ENCODE measurements at places on chromosomes 5 and 9.

GRCh38 chr5:14009575-14009974 is 65.1 kb upstream of the DNAH5 start:
- DNase-seq, result no peak

GRCh38 chr9:105697871-105698270 is 3.5 kb downstream of the TMEM38B start:
- no peak for DNase-seq

DNA sequence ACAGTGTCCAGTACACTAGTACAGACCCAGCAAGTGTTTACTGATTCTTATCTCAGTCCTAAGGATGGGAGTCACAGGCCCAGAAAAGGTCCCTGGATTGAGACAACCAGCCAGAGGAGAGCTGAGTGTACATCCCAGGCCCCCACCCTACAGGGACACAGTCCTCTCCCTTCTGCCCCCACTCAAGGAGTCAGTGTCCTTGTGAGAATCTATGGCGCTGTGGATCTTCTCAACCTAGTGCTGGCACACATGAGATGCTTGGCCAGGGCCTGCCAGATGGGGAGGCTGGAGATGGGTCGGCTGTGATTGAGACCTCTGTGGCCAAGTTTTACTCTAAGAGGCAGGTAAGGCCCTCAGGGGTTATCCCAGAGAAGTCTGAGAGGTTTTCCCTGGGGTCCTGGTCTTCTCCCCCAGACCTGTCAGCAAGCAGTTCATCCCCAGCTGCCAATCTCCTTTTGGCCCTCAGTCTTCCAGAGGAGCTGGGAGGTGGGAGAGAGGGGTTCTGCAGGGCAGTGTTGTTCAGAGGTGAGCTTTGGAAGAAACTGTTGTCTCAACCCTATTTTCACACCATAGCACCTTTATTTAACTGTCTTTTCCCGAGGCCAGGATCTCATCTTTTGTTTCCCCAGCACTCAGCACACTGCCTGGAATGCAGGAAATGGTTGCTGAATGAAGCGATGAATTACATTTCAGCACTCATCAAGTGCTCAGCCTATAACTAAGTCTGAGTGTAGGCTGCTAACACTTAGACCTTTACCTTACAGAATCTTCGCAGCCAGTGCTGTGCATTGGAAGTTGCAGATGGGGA is 3.2 kb upstream of the NSD1 start:
- no peak for DNase-seq

DNA sequence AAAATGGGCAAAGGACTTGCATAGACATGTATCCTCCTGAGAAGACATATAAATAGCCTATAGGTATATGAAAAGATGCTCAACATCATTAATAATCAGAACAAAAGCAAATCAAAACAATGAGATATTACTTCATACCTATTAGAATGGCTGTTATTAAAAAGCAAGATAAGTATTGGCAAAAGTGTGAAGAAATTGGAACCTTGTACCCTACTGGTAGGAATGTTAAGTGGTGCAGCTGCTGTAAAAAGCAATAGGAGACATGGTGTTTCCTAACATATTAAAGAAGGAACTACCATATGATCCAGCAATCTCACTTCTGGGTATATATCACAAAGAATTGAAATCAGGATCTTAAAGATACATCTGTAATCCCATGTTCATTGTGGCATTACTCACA is 69.8 kb upstream of the PRR16 start:
- DNase-seq, result no peak

- DNase-seq, result peak; percentile 14
These were observed 114.1 kb upstream of the RIOK2 start for GRCh38 chr5:97297063-97297703.

- no peak for DNase-seq
These were observed 98.3 kb upstream of the BOD1 start for GRCh38 chr5:173714551-173715428.

DNA sequence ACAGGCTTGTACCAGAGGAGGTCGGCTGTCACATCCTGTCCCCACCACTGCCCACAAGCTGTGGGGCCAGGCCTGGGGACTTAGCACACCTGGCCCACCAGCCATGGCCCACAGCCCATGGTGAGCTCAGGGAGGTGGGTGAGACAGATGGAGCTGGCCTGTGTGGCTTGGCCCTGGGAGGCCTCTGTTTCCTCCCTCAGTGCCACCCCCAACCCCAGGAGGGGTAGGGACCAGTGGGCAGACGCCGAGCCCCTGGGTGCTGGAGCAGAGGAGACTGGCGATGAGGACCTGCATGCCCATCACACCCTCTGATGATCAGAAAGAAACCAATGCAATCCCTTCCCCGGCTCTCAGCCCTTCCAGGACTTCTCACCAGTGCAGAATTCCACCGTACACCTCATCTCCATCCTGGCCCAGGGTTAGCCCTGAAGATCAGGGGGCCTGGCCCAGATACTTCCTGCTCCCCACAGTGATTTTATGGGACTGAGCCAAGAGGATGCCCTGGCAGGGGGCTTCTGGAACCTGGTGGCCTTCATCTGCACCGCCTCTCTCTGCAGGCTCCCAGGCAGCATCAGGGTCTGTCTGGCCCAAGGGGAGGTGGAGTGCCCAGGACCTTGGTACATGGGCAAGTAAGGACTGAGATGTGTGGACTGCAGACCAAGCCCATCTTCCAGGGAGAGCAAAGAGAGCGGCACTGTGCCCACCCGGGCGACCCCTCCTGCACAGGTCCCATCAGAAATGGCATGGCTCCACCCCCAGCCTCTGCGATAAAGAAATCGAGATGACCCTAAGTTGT is 16.9 kb upstream of the NKD2 start:
- DNase-seq, result no peak

- no peak for DNase-seq
These were observed 214.4 kb downstream of the SEMA6A start for GRCh38 chr5:116360008-116360853.

GRCh38 chr9:81579381-81579780 is 110.0 kb downstream of the TLE1 start:
- DNase-seq, result no peak

DNA sequence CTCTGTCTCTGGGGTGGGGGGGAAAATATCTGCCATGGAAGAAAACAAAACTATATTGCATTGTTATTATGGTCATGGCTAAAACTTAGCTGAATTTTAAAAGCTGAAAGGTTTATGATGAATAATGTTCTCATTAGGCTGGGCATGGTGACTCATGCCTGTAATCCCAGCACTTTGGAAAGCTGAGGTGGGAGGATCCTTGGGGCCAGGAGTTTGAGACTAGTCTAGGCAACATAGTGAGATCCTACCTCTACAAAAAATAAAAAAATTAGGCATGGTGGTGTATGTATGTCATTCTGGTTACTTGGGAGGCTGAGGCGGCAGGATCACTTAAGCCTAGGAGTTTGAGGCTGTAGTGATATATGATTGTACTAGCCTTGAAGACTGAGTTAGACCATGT is 44.5 kb downstream of the IPO11 start:
- DNase-seq, result no peak

GRCh38 chr5:141695627-141696215 is 13.7 kb upstream of the ARAP3 start:
- DNase-seq, result no peak

GRCh38 chr9:7508516-7508915 is 291.1 kb downstream of the DMAC1 start:
- no peak for DNase-seq

GRCh38 chr9:120938851-120939250 is 12.3 kb upstream of the TRAF1 start:
- no peak for DNase-seq

- no peak for DNase-seq
These were observed 97.6 kb upstream of the SEMA6A start for GRCh38 chr5:116672203-116672602.

DNA sequence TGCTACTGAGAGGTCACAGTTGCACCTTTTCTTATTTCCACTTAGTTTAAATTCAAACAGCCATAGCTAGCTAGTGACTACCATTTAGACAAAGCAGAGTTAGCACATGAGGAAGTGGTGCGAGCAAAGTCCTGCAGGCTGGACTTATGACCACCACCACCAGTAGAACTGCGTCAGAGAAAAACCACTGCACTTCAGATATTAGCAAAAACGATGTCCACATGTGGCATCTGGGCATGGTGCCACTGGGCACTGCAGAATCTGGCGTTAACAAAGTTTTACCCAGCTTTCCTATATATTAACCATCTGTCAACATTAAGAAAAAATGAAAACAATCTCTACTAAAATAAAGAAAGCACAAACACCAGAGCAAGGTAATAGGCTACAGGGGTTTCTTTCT is 80.1 kb downstream of the SPTLC1 start:
- no peak for DNase-seq

GRCh38 chr5:150520747-150521521 is 13.0 kb downstream of the NDST1 start:
- no peak for DNase-seq

DNA sequence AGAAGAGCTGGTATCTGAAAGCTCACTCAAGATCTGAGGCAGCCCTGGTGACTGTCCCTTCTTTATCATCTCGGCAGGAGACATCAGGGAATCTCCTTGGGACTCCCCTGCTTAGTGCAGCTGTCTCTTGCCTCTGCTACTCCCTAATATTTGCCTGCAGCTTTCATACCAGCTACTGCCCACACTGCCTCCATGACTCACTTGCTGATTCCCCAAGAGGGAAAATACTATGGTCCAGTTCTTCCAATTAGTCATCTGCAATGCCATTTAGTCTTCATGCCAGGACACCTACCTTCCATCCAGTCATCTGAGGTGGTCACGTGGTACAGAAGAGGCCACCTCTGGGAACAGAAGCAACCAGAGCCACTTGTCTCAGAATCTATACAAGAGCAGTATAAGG is 270.8 kb downstream of the NTRK2 start:
- no peak for DNase-seq
